ENCODE measurements at places on chromosomes 2 and 18.
A peak's percentile ranks its signal among the peaks of the same experiment; 100 is the strongest.

GRCh38 chr2:231563378-231563961 is 29.2 kb upstream of the TEX44 start:
- DNase-seq: peak; percentile 77

GRCh38 chr2:46849721-46850556 is 65.7 kb downstream of the MCFD2 start:
- peak; percentile 84 for DNase-seq

- DNase-seq: no peak
Measured at GRCh38 chr18:31030574-31031278, 11.8 kb downstream of the DSC3 start.

DNA sequence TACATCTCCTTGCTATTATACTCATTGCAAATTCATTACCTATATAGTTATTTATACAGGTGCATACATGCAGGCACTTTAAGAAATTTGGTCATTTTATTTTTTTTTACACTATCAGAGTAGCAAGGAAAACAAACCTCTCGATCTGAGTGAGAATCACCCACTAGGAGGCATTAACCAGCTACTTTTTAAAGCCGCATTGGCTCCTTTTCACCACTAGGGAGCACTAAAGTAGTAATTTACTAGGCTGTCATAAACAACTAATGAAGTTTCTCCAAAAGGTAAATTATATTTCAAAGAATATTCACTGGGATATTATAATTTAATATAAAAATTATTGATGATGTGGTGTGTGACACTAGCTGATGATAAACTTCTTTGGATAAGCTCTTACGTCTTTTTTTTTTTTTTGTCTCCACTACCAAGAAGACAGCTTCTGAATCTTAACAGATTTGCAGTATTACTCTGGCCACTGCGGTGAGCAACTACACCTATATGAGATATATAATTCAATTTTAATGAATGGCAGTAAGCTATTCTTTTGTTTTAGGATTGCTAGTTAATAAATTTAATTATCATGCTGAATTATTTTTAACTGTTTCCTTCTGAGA is 101.9 kb downstream of the NOL4 start:
- no peak for DNase-seq

- DNase-seq: no peak
Measured at GRCh38 chr2:43993437-43993836, 2.4 kb downstream of the LRPPRC start.

GRCh38 chr18:43040281-43040680 is 75.2 kb downstream of the RIT2 start:
- no peak for DNase-seq

GRCh38 chr2:69514406-69514805 is 77.2 kb upstream of the NFU1 start:
- DNase-seq: no peak

DNA sequence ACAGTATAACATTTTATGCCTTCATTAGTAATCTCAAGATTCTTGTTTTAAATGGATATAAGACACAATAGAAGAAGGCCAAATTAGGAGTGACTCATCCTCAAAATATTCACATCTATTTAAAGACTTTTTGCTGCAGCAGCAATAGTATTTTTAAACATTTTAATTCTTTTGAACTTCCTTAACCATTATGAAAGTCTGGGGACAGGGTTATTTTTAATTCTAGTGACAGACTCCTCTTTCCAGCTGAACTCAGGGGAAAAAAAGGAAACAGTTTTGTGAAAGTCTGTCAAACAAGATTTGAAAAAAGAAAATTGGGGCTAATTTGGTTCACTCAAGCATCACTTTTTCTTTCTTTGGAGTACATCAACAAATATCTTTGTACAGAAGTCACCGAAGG is 541.8 kb downstream of the NUP35 start:
- no peak for DNase-seq

GRCh38 chr2:80348953-80349352 is 44.4 kb upstream of the LRRTM1 start:
- DNase-seq: no peak

DNA sequence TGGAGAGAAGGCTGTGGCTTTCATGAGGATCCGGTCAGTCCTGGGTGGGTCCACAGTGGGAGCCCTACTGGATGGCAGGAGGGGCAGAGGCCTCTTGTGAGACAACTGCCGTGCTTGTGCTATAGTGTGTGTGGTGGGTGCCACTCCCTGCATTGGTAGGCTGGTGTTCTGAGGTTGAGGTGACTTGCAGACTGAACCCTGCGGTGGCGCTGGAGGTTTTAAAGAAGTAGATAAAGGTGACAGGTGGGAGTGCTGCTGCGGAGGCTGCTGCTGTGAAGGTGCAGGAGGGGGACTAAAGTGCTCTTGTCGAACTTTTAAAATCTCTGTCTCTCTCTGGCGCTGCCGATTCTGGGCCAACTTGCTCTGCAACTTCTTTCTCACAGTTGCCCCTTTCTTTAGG is 29.7 kb downstream of the INO80D start:
- DNase-seq: no peak

- no peak for DNase-seq
Measured at GRCh38 chr2:200357845-200358244, 51.4 kb downstream of the SPATS2L start.

DNA sequence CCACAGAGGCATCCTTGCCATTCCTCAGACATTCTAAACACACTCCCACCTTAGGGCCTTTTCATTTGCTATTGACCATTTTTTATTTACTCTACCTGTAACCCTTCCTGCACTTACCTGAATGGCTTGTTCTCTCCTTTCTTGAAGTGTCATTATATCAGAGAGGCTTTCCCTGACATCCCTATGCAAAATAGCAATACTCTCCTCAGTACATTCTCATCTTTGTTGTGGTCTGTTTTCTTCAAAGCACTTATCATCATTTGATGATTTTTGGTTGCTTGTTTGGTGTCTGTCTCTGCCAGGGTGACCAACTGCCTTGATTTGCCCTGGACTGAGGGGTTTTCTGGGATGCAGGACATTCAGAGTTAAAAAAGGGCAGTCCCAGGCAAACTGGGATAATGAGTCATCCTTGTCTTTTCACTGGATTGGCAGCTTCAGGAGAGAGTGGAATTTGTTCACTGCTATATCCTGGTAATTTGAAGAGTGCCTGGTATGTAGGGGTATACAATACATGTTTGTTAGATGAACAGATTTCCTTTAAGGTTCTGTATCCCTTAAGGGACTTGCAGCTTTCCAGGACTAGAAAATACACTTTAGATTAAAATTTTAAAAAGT is 102.4 kb downstream of the BABAM2 start:
- DNase-seq: no peak

GRCh38 chr2:39523308-39524044 is 86.4 kb upstream of the MAP4K3 start:
- no peak for DNase-seq

GRCh38 chr2:19250906-19251305 is 107.5 kb downstream of the OSR1 start:
- no peak for DNase-seq

GRCh38 chr2:195604706-195605105 is 52.3 kb upstream of the SLC39A10 start:
- DNase-seq: no peak

DNA sequence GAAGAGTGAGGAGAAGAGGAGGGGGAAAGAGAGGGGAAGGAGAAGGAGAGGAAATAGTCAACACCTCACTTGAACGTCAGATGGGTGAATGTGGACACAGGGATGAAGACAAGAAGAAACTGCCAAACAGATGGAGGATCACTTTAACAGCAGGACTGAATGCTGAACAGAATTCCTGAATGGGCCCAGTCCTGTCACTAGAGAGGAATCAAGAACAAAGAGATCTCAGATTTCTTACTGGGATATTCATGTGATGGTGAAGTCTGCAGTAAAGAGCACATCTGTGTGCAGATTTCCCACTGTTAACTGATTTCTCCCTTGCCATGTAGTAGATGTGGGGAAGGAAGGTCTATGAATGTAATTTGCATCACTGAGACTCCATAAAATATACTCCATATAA is 135.4 kb downstream of the L3MBTL4 start:
- no peak for DNase-seq

DNA sequence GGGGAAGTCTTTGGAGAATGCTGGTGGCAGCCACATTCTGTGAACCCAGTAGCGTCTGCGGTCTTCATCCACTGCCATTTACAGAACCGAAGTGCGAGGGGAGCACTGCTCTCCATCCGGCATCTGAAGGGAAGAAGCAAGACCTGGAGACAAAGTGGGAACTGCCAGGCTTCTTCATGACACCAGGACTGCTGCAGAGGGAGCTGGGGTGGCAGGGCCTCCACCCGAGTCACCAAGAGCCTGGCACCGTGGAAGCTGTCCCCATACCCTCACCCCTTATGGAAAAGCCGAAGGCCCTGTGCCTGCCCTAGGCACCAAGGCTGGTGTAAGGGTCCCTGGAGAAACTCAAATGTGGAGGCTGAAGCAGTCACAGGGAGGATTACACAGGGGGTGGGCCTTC is 79.8 kb downstream of the CIB4 start:
- DNase-seq: peak; percentile 20

- DNase-seq: no peak
Measured at GRCh38 chr2:219399716-219400478, 12.2 kb upstream of the DNPEP start.

DNA sequence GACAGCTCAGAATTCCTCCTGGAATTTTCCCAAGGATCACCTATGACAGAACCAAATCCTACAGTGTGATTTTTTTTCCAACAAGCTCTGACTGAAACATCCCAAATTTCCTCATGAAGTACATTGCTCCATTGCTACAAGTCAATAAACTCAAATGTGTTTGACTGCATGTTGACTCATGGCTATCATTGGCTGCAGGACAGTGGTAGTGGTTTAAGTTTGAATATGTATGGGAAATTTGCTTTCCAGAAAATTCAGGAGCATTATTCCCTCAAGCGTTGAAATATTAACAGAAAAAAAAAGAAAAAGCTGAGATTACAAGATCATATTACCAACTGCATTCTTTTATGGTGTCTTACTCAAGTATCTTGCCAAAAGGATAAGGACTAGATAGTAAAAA is 402.8 kb upstream of the DSEL start:
- no peak for DNase-seq

- no peak for DNase-seq
Measured at GRCh38 chr2:176370467-176371171, 101.4 kb downstream of the MTX2 start.

DNA sequence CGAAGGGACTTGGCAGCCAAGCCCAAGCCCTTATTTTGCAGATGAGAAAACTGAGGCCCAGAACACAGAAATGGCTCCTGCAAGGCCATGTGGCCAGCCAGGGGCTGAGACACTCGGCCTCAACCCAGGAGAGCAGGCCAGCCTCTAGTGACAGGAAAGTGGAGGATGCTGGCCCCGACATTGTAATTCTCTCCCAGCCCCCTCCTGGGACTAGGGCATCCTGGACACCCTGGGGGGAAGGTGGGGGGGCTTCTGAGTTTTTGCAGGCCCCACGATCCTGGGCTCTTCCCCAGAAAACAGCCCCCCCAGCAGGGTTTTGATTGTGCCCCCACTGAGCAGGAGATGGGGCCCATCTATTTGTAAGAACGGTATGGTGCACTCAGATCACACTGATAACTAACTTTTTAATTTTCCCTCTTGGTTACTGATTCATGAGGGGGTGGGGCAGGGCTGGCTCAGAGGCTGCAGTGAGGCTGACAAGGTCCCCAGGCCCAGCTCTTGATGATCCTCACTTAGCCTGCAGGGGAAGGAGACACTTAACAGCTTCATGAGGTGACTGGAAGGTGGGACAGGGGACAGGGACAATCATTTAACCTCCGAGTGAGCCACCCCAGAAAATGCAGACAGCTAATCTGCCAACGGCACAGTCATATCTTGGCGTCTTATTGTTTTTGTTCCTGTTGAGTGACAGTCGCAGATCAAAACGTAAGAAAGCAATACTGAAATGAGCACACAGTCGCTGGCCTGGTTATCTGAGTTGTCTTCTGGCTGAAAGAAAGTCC is 18.9 kb downstream of the SMAD7 start:
- no peak for DNase-seq

GRCh38 chr18:7002107-7002506 is 115.5 kb downstream of the LAMA1 start:
- no peak for DNase-seq

DNA sequence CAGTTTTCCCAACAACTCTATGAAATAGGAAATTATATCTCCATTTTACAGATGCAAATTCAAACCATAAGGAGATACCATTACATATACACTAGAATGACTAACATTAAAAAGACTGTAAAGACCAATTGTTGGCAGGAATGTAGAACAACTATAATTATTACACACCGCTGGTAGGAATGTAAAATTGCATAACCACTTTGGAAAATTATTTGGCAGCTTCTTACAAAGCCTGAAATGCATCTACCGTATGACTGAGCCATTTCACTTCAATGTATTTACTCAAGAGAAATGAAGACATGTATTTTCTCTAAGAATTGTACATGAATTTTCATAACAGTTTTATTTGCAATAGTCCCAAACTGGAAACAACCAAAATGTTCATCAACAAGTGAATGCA is 189.1 kb upstream of the BCL2L11 start:
- DNase-seq: no peak

DNA sequence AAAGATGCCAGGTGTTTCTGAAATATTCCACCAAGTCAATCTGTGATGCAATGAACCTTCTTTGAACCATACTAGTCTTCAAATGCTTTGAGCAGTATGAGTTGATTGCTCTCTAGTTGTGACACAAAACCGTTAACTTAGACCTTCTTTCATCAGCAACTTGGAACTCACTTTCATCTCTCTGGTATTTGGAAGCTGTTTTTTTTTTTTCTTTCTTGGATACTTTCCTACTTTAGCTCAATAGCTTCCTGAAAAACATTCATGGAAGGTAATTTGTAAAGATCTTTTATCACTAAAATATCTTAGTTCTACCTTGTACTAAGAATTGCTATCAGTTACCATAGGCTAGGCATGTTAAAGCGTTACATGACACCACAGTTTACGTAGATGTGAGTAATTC is 1071.9 kb upstream of the CHAC2 start:
- DNase-seq: no peak

GRCh38 chr2:47016172-47016913 is 100.7 kb upstream of the MCFD2 start:
- DNase-seq: no peak

DNA sequence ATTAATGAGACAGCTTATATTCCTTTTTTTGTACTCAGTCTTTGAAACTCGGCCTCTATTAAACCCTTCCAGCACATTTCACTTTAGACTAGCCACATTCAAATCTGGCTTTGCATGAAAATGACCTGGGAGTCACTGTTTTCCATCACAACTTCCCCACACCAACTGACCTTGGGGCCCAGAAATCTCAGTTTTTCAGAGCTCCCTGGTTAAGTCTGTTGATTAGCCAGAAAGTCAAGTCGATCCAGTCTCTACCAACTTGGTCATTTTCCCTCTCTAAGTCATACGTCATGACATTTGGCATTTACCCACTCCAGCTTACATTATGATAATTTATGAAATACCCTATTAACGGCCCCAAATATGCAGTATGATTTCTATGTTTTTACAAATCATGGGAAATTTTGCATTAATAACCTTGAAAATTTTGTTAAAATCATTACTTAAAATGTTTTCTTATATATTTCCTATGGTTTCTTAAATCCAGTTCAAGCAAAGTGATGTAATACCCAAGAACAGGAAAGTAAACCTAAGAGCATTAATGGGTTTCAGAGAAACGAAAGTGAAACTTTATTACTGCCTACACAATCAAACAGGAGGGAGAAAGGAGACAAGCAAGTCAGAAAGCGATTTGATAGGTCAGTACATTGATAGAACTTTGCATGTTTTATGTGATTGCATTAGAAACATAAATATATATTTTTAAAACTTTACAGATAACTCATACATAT is 77.1 kb downstream of the SPATS2L start:
- no peak for DNase-seq

GRCh38 chr2:177771191-177771590 is 301.4 kb downstream of the PDE11A start:
- DNase-seq: no peak
